ENCODE measurements at places on chromosomes 6 and 20.

GRCh38 chr6:137240168-137240567, 21.0 kb upstream of the IFNGR1 start:
- DNase-seq = no peak

DNA sequence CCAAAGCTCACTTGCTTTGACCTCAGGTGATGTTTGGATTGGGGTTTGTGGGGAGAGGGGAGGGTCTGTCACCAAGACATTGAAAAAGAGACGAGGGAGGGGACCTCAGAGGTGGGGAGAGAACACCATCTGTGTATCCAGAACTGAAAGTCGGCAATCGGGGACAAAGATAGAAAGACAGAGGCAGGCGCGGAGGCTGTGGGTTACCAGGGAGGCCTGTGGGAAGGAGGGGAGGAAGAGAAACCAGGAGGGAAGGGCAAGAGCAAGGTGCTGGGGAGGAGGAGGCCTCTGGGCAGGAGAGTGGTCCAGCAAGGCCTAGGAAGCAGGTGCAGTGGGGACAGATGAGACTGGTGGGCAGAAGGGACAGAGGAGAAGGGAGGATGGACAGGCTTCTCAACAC, 211.2 kb downstream of the CDC5L start:
- DNase-seq = no peak

GRCh38 chr20:24745617-24746350, 203.3 kb upstream of the CST7 start:
- no peak for DNase-seq

GRCh38 chr6:53707108-53707897, 41.7 kb upstream of the KLHL31 start:
- DNase-seq = no peak

DNA sequence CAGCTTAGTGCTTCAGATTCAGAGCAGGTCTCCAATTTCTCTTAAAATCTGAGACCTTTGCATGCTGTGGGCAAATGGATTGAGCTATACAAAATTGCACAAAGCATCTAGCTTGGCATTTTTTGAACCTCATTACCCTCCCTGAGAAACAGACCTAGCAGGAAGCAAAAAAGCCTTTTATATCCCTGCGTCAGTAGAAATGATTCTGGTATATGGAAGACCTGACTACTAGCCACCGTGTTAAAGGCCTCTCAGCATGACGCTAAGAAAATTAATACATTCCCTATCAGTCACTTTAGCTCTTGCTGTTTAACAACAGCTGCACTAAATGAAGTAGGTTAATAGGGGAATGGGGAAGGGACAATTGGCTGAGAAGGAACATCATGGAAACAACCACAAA, 110.7 kb upstream of the SMLR1 start:
- DNase-seq = no peak

Data from activated CD8-positive, alpha-beta memory T cell treated with anti-CD3 and anti-CD28 coated beads for 1 hour (primary cell).